ENCODE measurements at places on chromosomes 6 and 20. TPM values are rescaled to one million over a fixed set of nuclear protein-coding genes. Genes with fewer than 3 reads are reported as not detected.

The EPPIN gene
- not detected for total RNA-seq

The TMEM200A gene
- total RNA-seq = 0.37 TPM

The OR2H2 gene
- not detected for total RNA-seq

- no peaks in the 10 kb centered on the region for H3K36me3 ChIP-seq
- H3K27me3 ChIP-seq = no peaks in the 10 kb centered on the region
- H3K27ac ChIP-seq = no peak overlapping the region
- no peak for DNase-seq
These were observed 36.1 kb upstream of the NKX2-4 start for GRCh38 chr20:21433329-21433890.

- peak overlapping the region; percentile 98 for H3K27ac ChIP-seq
- H3K36me3 ChIP-seq = peaks cover 38% of the 10 kb centered on the region
These were observed 2.1 kb downstream of the RNASET2 start for GRCh38 chr6:166954118-166954713.

DNA sequence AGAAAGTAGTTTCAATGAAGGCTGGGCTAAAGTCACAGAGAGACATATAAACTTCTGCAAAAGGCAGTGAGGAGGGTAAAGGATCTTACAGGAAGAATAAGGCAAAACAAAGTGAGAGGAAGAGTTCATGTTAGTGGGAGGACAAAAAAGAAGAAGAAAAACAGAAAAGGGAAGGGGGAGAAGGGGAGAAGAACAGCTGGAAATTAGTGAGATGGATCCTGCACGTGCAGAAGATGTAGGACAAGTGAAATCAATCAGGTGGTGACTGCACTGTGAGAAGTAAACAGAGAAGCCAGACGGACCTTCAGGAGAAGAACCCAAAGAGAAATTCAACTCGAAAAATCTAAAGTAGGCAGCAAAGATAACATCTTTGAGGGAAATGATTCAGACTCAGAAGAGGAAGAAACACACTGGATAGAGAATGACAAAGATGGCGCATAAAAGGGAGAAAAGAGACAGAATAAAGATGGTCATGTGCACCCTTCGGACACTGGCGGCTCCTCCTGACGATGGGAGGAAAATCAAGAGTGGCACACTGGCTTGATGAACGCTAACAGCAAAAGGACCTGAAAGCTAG, 105.9 kb downstream of the MYB start:
- H3K4me3 ChIP-seq = no peak overlapping the region
- no peaks in the 10 kb centered on the region for H3K27me3 ChIP-seq
- H3K4me1 ChIP-seq = peaks cover 5% of the 10 kb centered on the region
- H3K36me3 ChIP-seq = no peaks in the 10 kb centered on the region
- no peak overlapping the region for H3K27ac ChIP-seq

DNA sequence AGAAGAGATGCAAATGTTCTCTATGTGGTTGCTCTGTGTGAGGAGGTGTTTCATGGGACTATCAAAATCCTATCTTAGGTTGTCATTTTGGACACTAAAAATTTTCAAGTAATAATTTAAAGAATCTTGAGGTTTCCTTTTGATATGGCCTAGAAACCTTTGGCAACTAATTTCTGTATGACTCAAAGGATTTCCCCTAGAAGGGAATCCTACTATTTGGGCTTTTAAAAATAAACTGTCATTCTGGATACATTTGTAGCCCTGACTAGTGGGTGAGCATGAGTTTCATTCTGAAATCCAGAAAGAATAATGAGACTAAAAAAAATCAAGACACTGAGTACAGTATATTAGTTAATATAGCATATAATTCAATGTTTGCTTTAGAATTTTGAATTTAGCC, 25.5 kb upstream of the RAB23 start:
- no peak overlapping the region for H3K27ac ChIP-seq
- DNase-seq = no peak
- H3K4me3 ChIP-seq = no peak overlapping the region
- H3K4me1 ChIP-seq = no peaks in the 10 kb centered on the region
- no peaks in the 10 kb centered on the region for H3K36me3 ChIP-seq

Data from B cell (primary cell).